ENCODE measurements at places on chromosomes 13 and 19.
A peak's percentile ranks its signal among the peaks of the same experiment; 100 is the strongest.

- no peak for DNase-seq
Observed at GRCh38 chr13:66138172-66138811, 1091.8 kb downstream of the PCDH9 start.

- DNase-seq, result no peak
Observed at GRCh38 chr19:29533578-29534544, 8.1 kb downstream of the VSTM2B start.

GRCh38 chr13:34430294-34430693, 511.8 kb upstream of the NBEA start:
- DNase-seq, result no peak

GRCh38 chr19:16382775-16383543, 58.3 kb downstream of the KLF2 start:
- DNase-seq, result peak; percentile 93

- DNase-seq, result no peak
Observed at GRCh38 chr19:19271828-19272599, 1.1 kb downstream of the TM6SF2 start.

GRCh38 chr19:30283556-30283955, 88.6 kb upstream of the ZNF536 start:
- DNase-seq, result no peak

- DNase-seq, result no peak
Observed at GRCh38 chr13:40626561-40626960, 39.9 kb downstream of the FOXO1 start.

GRCh38 chr13:24357756-24358155, 48.4 kb downstream of the C1QTNF9 start:
- no peak for DNase-seq

- DNase-seq, result no peak
Observed at GRCh38 chr19:1058112-1058511, 8.9 kb upstream of the ARHGAP45 start.

GRCh38 chr13:101916775-101917474, 464.4 kb downstream of the ITGBL1 start:
- DNase-seq, result no peak

DNA sequence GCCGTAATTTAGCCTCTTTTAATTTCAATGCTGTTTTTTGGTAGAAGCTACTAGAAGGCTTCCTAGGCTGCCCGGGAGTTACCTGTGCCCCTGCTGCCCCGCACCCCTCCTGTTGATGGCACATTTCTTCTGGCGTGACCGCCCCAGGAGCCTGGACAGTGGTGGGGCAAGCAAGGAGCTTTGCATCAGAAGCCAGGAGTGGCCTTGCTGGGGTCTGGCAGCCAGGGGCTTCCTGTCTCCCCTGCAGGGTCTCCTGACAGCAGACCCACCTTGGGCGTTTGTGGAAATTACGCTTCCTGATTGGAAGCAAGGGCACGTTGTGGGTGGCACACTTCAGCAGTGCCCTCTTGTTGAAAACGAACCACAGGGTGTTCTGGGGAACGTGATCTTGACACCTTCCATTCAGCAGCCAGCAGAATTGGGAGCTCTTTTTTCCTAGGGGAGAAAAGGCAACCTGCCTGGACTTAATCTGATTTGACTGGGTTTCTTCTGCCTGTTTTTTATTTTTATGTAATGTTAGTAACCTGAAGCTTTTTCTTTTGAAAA, 90.0 kb upstream of the TEX29 start:
- DNase-seq, result no peak

GRCh38 chr13:63629591-63629990, 2213.9 kb upstream of the PCDH20 start:
- no peak for DNase-seq

- DNase-seq, result no peak
Observed at GRCh38 chr19:9165261-9165660, 13.5 kb upstream of the OR7D2 start.

DNA sequence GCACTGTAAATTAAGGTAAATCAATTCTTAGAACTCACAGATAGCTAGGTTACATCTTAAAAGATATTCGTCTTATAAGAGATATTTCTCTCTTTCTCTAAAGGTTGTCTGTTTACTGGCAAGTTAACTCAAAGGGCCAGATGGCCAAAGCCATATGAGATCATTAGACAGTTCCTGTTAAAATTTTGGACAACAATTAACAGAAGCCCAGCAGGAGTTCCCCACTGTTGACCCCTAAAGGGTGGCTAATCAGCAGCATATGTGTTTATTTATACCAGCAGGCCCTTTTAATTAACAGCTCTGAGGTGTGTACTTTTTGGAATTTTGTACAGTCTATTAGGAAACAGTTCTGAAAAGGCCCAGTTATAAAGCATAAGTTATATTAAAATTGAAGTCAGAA, 245.8 kb downstream of the LIG4 start:
- DNase-seq, result no peak

GRCh38 chr13:42110410-42111155, 62.1 kb downstream of the DGKH start:
- DNase-seq, result no peak

- DNase-seq, result no peak
Observed at GRCh38 chr19:41189425-41190065, 3.5 kb upstream of the CYP2S1 start.

GRCh38 chr19:47430041-47430802, 10.9 kb upstream of the MEIS3 start:
- DNase-seq, result peak; percentile 44

- DNase-seq, result peak; percentile 83
Observed at GRCh38 chr19:58519087-58519354, 589 bp downstream of the ZBTB45 start.

- DNase-seq, result no peak
Observed at GRCh38 chr19:30824809-30825208, 452.6 kb downstream of the ZNF536 start.

- DNase-seq, result no peak
Observed at GRCh38 chr13:36362914-36363313, 16.7 kb upstream of the SPART start.

DNA sequence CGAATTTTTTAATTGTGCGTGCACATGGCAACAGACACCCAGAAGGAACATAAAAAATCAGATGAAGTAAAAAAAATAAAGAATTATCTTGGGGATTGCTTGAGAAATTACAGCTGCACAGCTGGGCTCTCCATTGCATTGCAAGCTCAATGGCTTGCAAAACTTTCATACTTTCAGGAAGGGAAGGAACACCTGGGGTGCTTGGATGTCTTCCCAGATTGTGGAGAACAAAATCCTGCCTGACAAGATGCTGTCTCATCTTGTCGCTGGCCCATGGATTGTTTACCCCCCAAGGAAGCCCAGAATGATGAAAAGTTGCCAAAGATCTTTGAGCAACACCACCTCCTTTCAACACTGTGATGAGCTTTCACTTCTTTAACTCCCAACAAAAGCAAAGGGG, 11.0 kb upstream of the CASP14 start:
- peak; percentile 79 for DNase-seq

DNA sequence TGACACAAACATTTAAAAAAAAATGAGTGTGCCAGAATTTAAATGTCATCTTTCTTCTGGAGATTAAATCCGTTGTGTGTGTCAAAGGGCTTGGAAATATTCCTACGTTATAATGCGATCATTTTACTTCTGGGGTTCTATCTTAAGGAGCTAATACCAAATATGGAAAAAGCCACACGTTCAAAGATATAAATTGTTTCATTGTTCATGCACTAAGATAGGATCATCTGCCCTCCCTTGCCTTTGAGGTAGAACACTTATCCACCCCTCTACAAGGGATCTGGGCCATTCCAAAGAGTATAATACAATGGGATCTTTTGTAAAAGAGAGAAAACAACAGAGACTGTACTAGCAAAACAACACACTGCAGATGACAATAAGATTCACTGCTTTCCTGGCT, 64.9 kb downstream of the ANKRD10 start:
- no peak for DNase-seq

DNA sequence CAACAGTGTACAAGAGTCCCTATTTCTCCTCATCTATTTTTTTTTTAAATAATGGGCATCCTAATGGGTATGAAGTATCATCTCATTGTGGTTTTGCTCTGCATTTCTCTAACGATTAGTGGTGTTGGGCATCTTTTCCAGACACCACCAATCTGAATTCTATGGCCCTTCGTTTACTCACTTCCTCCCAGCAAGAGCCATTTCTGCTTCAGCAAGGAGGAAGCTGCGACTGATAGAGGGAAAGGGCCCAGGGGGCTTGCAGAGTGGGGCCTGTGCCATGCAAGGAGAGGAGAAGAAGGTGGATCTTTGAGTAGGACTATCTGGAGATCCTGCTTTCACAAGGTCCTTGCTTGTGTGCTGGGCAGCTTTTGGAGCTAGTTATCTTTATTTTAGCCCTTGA, 58.0 kb downstream of the USPL1 start:
- no peak for DNase-seq

DNA sequence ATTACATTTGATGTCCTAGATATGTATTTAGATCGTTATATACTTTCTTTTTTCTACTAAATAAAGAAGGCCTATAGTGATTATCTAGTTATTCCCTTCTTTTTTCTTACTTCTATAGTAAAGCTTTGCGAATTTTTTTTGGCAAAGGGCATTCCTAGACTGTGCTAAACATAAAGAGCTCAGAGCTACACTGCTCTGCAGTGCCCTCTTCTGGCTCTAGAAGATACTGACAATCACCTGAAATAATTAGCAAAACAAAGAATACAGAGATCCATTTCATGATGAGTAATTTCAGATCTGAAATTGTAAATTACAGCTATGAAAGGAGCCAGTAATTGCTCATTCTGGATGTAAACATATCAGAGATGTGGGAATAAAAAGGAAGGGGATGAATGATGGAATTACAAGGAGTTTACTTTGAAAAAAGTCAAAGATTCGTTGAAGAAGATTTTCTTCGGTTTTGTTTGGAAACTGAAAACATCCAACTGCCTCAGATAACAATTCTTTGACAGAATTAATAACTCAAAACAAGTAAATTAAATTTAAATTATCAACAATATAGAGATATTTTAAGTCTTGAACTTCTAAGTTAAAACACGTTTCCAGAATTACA, 288.5 kb downstream of the NALCN start:
- no peak for DNase-seq

- DNase-seq, result no peak
Observed at GRCh38 chr13:83980331-83980730, 98.1 kb upstream of the SLITRK1 start.

GRCh38 chr13:89865164-89866064, 1482.1 kb upstream of the MIR17HG start:
- no peak for DNase-seq

- no peak for DNase-seq
Observed at GRCh38 chr13:36553491-36553890, 120.3 kb upstream of the SERTM1 start.

GRCh38 chr13:62653371-62653770, 1237.7 kb upstream of the PCDH20 start:
- no peak for DNase-seq

GRCh38 chr13:87058786-87059329, 612.3 kb upstream of the SLITRK5 start:
- DNase-seq, result no peak

- DNase-seq, result no peak
Observed at GRCh38 chr13:113245849-113246796, 36.7 kb downstream of the CUL4A start.

- peak; percentile 37 for DNase-seq
Observed at GRCh38 chr19:5691822-5692722, 2.0 kb downstream of the RPL36 start.

DNA sequence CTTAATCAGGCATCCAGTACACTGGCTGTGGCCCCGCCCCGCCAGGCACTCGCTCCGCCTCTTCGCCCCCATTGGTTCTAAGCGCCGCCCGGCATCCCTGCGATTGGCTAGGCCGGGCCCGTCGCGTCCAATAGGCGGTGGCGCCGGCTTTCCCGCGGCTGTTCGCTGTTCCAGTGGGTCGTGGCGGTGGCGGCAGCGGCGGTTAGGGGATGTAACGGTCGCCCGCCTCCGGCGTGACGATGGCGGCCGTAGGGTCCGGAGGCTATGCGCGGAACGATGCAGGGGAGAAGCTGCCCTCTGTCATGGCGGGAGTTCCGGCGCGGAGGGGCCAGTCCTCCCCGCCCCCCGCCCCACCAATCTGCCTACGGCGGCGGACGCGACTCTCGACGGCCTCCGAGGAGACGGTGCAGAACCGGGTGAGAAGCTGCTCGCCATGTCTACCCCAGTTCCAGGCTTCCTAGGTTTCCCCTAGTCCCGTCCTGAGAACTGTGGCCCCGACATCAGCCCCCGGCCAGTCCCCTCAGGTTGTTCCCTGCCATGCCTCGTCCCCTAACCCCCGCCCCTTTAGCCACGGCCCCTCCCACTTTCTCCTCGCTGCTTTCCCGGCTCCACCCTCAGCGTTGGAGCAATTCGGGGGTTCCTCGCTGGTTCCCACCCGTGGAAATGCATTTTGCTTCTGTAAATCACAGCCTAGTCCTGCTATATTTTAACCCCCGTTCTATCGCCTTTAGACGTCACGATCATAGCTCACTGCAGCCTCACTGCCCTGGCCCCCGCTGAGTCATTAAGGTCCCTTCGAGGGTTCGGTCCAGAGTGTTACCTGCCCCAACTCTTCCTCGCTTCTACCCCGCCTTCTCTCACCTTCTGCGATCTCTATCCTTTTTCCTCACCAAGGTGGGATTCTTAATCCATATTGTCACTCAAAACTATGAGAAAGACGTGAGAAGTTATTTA, at the start of gene WDR62:
TSS of gene WDR62 (plus strand) at position 165 of the 954 bp plus-strand sequence. CDS start at position 240, 75 bp downstream.
- DNase-seq, result peak; percentile 96

GRCh38 chr19:51810223-51810622, 15.3 kb downstream of the FPR3 start:
- no peak for DNase-seq

DNA sequence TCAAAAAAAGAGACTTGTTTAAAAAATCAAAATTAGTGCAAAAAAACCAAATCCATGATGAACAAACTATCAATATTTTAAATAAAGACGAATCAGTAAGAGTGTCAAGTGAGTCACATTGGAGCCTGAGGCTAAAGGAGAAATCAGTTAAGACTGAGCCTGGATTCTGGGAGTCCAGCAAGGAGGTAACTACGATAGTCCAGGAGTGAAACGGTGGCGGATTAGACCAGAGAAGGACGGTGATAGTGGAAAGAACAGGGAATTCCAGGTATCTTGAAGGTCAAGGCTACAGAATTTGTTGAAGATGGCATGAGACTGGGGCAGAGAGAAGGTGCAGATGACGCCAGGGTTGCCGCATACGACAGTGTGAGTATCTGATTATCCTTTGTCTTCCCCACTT, 7.0 kb upstream of the NPAS1 start:
- DNase-seq, result no peak

GRCh38 chr13:44048326-44048725, 168.6 kb downstream of the LACC1 start:
- DNase-seq, result no peak

GRCh38 chr13:19185086-19185864, 3.7 kb upstream of the TUBA3C start:
- DNase-seq, result no peak

DNA sequence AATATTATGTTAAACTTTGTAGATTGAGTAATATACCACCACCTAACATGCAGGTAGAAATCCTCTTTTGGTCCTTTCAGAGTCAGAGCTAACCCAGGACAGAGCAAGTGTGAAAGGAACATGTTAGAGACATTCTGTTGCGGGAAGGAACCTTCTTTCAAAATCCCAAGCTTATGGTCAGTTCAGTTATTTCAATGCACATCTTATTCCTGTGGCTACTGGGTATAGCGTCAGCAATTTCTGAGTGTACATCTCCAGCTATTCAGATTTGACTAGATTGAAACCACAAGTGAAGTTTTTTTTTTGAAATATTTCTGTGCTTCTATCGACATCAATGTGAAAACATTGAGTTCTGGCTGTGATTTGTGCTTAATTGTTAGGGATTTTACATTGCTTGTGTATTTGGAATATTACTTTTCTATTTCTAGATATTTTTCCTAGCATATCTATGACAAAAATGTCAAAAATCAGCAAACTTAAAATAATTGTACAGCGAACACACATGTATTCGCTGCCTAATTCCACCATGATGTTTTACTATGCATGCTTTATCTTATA, 165.3 kb downstream of the LMO7 start:
- no peak for DNase-seq

GRCh38 chr13:38399535-38399934, 49.9 kb downstream of the UFM1 start:
- no peak for DNase-seq

Measured in right hindlimb (tissue), 1 donor.